ENCODE measurements at places on chromosomes 6 and 20.

GRCh38 chr6:7216941-7217621 is 95.9 kb downstream of the SSR1 start:
- no peak for DNase-seq

DNA sequence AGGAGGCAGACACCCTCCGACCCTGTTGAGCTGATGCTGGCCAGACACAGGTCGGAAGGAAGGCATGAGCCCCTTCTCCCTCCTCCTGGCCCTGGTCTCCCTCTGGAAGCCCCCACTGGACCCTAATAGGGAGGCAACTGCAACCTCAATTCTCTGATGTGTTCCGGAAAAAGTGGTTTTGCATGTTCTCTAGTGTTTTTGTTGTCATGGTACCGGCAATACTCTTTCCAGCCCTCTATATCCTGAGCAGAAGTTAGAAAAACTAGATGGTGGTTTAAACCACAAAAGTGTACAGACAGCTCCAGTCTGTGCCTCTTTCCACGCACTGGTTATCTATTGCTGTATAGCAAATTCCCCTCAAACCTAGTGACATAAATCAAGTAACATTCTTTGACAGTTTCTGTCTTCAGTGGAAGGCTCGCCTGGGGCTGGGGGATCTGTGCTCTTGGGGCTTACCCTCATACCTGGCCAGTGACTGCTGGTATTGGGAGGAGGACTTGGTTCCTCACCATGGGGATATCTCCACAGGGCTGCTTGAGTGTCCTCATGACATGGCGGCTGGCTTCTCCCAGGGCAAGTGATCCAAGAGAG is 37.0 kb downstream of the SYTL3 start:
- no peak for DNase-seq

DNA sequence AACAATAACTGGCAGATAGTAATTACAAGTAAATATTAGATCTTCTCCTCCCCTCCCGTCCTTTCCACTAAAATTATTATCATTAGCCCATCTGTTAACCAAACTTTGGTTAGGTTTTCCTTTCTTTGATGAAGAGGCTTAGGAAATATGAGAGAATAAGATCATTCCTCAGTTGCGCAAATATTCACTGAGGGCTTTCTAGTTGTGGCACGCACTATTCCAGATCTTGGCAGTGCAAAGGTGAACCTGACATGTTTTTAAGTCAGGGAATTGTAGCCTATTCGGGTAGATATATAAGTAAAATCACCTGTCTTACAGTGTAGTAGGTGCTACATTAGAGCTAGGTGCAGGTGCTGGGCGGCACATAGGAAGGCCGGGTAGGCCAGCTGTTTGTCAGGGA is 31.1 kb downstream of the RNF217 start:
- no peak for DNase-seq

DNA sequence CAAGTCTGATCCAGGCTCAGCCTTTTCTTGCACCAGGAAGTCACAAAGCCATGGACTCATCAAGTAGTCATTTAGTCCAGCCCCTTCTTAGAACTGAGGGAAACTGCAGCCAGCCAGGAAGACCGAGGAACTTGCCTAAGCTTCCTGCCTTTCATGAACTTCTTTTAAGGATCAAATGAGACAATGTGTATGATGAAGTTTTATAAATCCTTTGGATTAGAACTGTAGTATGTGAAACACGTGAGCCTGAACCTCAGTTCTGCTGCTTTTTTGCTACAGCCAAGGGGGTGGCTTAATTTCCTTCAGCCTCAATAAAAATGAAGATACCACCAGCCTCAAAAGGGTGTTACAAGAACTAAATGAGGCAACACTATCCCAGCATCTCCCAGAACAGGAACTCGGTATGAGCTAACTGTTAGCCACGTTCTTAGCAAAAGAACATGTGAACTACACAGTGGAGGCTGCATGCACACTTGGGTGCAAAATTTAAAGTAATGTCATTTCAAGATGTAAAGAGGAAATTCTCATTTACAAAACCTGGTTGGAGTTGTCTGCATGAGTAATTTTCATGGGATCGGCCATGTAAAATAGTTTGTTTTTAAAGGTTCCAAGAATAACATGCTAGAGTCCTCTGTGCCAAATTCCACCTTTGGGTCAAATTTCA is 76.0 kb upstream of the TBC1D7 start:
- no peak for DNase-seq

DNA sequence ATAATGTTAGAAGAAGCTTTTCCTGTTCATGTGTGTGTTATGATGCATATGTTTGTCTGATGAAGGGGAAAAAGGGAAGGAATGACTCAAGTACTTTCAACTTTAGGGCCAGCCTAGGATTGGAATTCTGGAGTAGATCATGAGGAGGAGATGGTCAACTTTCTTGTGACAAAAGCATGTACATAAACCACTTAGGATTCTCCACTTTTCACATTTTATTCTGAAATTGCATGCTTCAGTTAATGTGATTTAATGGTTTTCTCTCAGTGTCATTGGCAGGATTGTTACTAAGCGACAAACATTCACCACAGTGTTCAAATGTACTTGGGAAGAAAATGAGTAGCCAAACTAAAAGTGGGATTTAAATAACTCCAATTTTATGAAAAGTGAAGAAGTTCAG is 80.1 kb downstream of the UTRN start:
- DNase-seq, result no peak

DNA sequence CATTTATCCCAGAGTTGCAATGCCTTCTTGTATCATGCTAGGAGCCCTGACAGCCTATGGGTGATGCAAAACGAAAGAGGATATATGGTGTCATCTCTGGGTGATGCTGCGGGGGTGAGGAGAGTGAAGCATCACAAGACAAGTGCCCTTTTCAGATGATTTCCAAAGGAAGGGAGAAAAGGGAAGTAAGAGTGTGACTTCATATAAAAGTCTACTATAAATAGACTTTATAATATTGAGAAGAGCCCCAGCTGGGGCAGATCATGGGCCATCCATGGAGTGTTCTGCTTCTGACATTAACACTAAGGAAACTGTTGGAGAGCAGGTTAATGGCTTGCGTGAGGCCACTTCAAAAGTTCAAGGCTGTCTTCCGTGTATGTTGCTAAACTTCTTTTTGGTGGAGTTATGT is 4.4 kb downstream of the CD83 start:
- no peak for DNase-seq

GRCh38 chr6:144195671-144196270 is 45.5 kb downstream of the STX11 start:
- DNase-seq, result no peak

GRCh38 chr6:141056945-141057625 is 1075.6 kb upstream of the GJE1 start:
- no peak for DNase-seq

GRCh38 chr6:107576852-107577251 is 86.9 kb downstream of the SOBP start:
- no peak for DNase-seq

- no peak for DNase-seq
Measured at GRCh38 chr6:161013695-161014094, 22.1 kb downstream of the MAP3K4 start.

All from stimulated activated CD8-positive, alpha-beta memory T cell treated with anti-CD3 and anti-CD28 coated beads, Interleukin-2, amount 100 ng/mL, for 48 hours (primary cell).